ENCODE measurements at places on chromosomes 1 and 21. TPM values are rescaled to one million over a fixed set of nuclear protein-coding genes. Genes with fewer than 3 reads are reported as not detected.

SMPDL3B gene
- total RNA-seq: not detected

IGSF3 gene
- total RNA-seq: not detected

TP73 gene
- total RNA-seq: 0.17 TPM

DNA sequence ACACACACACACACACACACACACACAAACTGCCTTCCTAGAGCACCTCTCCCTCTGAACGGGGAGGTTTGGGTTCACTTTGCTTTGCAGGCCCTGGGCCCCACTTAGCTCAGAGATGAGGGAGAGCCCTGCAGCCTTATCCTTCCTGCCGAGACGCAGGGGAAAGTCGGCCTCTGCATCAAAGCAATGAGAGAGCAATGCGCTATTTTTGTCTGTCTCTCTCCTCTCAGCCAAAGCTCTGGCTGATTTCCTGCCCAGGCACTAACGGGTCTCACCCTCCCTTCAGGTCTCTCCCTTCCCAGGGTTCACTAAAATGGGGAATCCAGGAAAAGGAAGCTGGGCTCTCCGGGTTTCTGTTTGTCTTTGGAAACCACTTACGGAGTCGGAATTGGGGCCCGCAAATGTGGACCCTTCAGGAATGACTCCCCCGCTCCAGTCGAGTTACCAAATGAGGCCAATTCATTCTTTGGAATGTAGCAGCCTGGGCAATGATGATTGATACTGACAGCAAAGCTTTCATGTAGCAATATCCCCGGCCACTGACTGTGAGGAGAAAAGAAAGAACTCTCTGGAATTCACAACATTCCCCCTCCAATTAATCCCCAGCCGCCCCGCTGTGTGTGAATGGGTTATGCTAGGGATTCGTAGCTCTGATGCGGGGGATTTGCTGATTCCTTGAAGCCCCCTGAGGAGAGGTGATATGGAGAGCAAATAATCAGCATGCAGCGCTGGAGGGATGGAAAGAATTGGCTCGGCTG is 61.5 kb upstream of the WLS start:
- no peak for DNase-seq

DNA sequence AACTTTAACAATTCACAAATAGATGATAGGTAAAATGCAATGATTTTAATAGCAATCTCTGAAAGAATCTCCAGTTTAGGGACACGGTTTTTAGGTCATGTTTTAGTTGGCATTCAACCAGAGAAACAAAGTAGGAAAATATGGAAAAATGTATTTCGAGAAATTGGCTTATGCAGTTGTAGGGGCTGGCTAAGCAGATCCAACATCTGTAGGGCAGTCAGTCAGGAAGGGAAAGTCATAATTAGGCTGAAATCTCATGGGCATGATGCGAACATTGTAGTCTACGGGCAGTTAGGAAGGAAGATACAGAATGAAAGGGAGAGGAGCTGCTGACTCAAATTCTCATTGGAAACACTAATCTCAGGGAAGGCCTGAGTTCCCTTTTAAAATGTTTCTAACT is 1276.0 kb upstream of the ADGRL4 start:
- no peak for DNase-seq

GRCh38 chr1:242454262-242455051 is 70.0 kb downstream of the PLD5 start:
- DNase-seq: no peak

DNA sequence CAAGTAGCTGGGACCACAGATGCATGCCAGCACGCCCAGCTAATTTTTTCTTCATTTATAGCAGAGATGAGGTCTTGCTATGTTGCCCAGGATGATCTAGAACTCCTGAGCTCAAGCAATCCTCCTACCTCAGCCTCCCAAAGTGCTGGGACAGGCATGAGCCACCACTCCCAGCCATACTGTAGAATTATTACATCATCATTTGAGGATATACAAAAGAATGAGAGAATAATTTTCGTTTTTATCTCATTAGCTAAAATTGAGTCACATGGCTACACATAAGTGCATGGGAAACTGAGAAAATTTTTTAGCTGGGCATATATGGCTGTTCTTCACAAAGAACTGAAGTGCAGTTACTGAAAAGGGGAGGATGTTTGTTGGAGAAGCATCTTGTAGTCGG is 21.2 kb downstream of the STXBP3 start:
- DNase-seq: no peak

GRCh38 chr1:178122283-178122682 is 28.4 kb downstream of the RASAL2 start:
- DNase-seq: no peak

DNA sequence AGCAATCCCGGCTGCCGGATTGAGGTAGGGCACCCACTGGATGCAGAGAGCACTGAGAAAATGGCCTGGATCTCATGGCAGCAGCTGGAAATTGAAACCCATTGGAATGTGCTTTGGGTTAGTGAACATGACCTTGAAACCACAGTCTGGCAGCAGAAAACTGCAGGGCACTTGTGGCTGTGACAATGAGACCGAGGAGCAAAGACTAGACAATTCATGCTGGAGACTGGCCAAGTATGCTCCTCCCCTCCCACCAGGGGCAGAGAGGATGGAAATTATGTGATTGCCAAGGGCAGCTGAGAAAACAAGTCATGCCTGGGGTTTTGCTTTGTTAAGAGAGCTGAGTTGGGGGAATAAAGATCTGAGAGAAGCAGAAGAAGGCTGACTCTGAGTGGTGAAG is 60.7 kb downstream of the ZNF697 start:
- DNase-seq: no peak

PDE9A gene
- 9.2 TPM for total RNA-seq

- DNase-seq: no peak
Observed at GRCh38 chr1:92354259-92354658, 55.4 kb downstream of the RPAP2 start.

DNA sequence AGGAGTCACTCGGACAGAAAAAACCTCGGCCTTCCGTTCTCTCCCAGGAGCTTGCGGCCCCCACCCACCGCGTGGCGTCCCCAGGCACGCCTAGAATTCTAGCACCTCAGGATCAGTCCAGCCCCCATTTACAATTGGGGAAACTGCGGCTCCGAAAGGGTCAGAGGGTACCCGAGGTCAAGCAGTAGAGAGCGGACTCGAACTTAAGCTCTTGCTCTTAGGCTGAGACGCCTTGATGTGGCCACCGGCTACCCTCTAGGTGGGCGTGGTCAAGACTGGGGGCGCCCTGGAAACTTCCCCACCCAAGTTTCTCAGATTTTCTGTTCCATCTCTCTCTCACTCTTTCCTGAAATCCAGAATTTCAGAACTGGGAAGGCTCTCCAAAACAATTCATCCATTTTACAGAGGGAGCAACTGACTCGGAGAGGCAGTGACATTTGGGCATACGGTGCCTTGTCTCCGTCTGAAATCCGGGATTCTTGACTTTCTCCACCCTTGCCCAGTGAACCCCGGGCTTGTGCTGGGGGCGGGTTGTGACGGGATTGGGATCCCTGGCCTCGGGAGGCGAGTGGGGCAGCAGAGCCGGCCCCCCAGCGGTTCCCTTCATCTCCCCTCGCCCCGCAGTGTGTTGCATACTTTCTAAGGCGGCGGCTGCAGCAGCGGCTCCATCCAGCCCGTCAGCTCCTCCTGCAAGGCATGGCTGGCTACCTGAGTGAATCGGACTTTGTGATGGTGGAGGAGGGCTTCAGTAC is 777 bp downstream of the AZIN2 start:
- DNase-seq: no peak

- no peak for DNase-seq
Observed at GRCh38 chr21:41029571-41029970, 138.4 kb upstream of the BACE2 start.

DNA sequence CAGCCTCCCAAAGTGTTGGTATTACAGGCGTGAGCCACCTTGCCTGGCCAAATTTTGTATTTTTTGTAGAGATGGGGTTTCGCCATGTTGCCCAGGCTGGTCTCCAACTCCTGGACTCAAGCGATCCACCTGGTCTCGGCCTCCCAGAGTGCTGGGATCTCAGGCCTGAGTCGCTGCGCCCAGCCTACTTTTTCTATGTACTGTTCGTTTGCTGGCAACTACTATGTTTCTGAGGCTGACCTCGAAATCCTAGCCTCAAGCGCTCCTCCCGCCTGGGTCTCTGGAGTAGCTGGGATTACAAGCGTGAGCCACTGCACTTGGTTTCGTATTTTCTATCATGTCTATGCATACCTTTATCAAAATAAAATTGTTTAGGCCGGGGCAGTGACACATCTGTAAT is 675 bp upstream of the TEKT2 start:
- no peak for DNase-seq

- DNase-seq: no peak
Observed at GRCh38 chr1:162878000-162878596, 17.1 kb upstream of the CCDC190 start.

MTMR11 gene
- total RNA-seq: 1.3 TPM

NHLH1 gene
- 0.41 TPM for total RNA-seq

GRCh38 chr1:201284636-201285035 is 1.3 kb downstream of the PKP1 start:
- DNase-seq: no peak

AXDND1 gene
- total RNA-seq: 1.3 TPM

OR10J1 gene
- not detected for total RNA-seq

DNA sequence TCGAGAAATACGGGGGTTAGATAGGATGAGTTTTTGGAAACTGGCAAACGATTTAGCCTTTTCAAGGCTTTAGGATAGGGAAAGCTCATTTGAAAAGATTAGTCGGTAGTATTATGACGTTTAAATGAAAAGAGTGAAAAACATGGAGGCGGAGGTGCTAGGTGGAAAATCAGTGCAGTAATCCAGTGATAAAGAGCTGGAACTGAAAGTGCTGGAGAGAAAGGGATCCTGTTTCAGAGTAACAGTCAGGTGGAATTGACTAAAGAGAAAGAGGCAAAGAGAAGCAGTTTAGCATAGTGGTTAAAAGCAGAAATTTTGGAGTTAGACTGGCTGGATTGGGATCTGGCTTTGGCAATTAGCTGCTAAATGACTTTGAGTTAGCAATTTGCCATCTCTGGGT is 945 bp downstream of the WDR3 start:
- peak; percentile 7 for DNase-seq

- no peak for DNase-seq
Observed at GRCh38 chr1:50667710-50668356, 244.6 kb upstream of the DMRTA2 start.

SLC25A34 gene
- 2.2 TPM for total RNA-seq
